Hypothalamus (tissue), 51 donors: ENCODE measurements at places on chromosomes 6 and 20.

GRCh38 chr20:48065833-48066232 lies 280.6 kb upstream of the SULF2 start:
- DNase-seq = no peak

- no peak for DNase-seq
These were observed 129.1 kb upstream of the DOK5 start for GRCh38 chr20:54346276-54346675.

DNA sequence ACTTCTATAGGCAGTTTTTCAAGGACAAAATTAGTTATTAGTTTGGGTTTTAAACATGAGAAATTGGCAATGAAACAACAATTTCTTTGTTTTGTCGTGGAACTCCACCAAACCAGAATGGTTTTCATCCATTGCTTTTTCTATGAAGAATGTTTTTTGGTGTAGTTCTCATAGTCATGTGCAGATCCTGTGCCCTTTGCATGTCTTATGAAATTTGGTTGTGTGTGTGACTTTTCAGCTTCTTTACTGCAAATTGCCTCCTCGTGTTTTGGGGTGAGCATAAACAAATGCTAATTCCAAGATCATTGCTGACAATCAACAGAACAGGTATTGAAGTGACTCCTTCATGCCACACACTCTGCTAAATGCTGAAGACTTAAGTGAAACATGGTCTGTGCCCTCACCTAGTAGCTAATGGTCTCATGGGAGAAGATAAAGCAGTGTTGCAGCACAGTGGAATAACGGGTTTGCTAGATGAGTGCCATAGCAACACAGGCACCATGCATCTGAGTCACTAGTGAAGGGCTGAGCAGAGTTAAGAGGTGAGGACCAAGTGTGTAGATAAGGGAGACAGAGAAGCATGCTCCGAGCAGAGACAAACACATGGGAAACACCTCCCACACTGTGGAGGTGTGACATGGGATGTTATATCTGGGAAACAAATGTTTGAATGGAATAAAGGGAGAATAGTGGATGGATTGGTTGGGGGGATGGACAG lies 120.0 kb downstream of the SLC16A10 start:
- no peak for DNase-seq

DNA sequence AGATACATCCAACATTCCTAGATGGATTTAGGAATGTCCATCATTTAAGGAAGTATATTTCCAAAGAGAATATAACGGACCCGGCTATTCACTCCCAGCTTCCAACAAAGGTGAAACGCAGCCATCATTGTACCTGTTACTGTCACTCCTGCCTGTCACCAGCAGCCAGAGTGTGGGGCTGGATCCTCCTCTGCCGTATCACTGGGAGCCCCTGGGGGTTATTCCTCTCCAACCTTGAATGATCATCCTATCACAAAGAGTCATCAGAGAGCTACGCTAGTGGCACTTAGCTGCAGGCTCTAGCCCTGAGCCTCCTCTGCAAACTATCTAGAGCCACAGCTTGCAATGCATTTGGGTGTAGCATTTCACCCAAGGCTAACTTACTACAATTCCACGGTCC lies 73.6 kb upstream of the NHSL1 start:
- no peak for DNase-seq

GRCh38 chr20:56422076-56422823 lies 10.2 kb downstream of the CASS4 start:
- no peak for DNase-seq

- DNase-seq = no peak
These were observed 522.0 kb upstream of the GJE1 start for GRCh38 chr6:141610741-141611140.
